Mucosa of descending colon (tissue), 3 donors: ENCODE measurements at places on chromosomes 2 and 18. TPM values are rescaled to one million over a fixed set of nuclear protein-coding genes. Genes with fewer than 3 reads are reported as not detected.

DNA sequence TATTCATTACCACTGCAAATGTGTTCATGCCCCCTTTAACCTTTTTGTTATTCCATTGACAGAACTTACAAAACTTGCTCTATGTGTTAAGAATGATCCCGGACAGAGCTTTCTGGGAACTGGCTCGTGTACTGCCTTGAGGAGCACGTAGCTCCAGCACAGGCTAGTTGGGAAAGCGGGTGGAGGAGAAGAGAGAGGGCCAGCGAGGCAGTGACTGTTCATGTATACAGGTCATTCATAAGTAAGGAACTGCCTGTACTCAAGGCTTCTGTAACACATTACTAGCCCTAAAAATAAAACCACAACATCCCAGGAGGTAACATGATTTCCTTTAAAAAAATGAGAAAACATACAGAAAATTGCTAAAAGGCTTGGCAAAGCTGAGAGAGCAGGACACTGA lies 109.0 kb downstream of the STK39 start:
- DNase-seq, result no peak

DNA sequence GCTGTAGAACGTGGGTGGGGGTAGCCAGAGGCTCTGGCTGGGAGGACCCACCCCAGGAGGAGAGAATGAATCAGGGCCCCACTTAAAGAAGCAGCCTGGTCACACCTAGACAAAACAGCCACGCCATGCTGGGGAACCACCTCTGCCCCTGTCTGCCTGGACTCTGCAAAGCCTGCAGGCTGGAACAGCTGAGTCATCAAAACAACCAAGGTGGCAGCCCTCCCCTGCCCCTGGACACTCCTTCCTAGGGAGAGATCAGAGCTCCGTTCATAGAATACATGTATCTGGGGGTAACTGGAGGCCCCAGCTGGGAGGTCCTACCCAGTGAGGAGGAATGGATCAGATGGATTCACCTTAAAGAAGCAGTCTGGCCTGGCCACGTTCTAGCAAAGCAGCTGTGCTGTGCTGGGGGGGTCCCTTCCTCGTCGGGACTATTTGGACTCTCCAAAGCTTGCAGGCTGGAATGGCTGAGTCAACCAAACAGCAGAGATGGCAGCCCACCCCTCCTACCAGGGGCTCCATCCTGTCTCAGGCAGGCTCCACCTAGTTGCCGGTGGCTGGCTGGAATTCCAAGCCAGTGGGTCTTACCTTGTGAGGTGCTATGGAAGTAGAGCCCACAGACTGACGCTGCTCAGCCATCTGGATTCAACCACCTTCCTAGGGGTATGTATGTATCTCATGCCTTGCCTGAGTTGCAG lies 50.5 kb upstream of the NT5C1B start:
- no peak for DNase-seq

GRCh38 chr2:54402350-54402749 lies 53.8 kb upstream of the SPTBN1 start:
- no peak for DNase-seq

- no peak for DNase-seq
Measured at GRCh38 chr2:74925361-74925786, 33.1 kb upstream of the POLE4 start.

Gene SEC11C
- 41.5 TPM for total RNA-seq

Gene SLC38A11
- total RNA-seq, result 8.6 TPM

Gene COL3A1
- total RNA-seq, result 68.2 TPM

Gene FAM237A
- not detected for total RNA-seq
